ENCODE measurements at places on chromosomes 4 and X.
A peak's percentile ranks its signal among the peaks of the same experiment; 100 is the strongest.

GRCh38 chrX:44462850-44463249 lies 79.8 kb downstream of the FUNDC1 start:
- peak; percentile 73 for DNase-seq

- no peak for DNase-seq
These were observed 294.3 kb downstream of the GUCY2F start for GRCh38 chrX:109187473-109188168.

GRCh38 chrX:46710425-46710824 lies 48.5 kb downstream of the SLC9A7 start:
- DNase-seq: peak; percentile 68

DNA sequence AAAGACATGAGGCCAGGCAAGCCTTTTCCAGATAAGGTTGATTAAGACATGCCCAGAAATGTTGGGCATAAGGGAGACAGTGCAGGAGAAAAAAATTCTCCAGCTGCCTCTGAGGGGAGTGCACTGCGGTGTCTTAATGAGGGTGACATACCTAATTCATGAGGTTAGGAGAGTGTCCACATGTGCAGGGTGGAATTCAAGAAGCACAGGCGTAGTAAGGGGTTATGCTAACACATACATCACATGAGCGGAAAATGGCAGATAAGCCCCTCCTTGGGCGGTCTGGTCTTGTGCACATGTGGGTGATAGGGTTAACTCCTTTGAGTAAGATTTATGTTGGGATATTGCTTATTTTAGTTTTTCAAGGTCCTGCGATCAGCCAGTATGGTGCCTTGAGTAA lies 122.4 kb downstream of the PHKA2 start:
- DNase-seq: no peak

GRCh38 chr4:87066403-87067123 lies 131.8 kb downstream of the AFF1 start:
- no peak for DNase-seq

- no peak for DNase-seq
These were observed 762.0 kb downstream of the CCSER1 start for GRCh38 chr4:90889171-90889570.

DNA sequence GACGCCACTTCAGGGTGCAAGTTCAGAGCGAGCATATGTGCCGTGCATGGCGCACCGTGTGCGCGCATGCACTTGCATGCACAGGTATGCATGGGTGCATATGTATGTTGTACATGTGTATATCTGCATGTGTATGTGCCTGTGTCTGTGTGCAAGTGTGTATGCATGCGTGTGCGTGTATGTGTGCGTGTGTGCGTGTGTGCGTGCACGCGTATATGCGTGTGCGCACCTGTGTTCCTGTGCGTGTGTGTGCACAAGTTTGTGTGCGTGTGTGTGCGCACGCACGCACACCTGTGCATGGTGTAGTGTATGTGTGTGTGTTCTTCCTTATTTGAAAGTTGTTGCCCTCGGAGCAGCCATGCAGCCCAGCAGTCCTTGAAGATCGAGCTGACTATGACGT lies 76.8 kb downstream of the GPR143 start:
- no peak for DNase-seq

DNA sequence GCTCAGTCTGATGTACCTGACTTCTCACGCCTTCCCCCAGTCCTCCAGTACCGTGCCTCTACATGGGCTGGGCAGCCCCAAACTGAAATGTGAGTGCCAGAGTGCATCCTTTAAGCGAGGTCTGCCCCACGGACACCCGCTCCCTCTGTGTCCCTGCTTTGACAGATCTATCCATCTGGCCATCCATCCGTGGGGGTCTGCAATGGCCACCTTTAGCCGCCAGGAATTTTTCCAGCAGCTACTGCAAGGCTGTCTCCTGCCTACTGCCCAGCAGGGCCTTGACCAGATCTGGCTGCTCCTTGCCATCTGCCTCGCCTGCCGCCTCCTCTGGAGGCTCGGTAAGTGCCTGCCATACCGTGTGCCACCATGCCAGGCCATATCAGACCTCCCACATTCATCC lies 827 bp downstream of the PORCN start:
- no peak for DNase-seq
